ENCODE measurements at places on chromosomes 16 and 17.

DNA sequence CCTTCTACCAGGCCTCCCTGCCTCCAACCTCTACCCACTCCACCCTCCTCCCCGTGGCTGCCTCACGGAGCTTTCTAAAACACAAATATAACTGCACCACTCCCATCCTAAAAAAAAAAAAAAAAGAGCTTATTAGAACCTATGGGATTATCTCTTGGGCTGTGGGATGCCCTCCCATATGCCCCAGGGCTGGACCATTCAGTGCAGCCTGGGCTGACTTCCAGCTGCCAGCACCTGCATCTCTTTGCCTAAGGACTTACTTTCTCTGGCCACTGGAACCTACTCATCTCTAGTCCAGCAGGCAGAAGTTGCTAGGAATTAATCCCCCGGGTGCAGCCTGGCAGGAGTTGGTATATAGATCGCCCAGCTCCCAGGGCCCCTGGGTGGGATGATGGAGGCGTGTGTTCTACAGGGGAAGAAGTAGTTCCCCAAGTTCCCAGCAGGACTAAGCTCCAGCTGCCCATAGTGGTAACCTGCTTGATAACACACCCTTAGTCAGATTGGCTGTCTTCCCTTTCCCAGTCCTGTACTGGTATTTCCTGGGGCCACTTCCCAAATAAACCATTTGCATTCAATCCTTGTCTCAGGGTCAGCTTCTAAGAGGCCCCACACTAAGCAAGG is 10.3 kb downstream of the MPP3 start:
- DNase-seq, result no peak

DNA sequence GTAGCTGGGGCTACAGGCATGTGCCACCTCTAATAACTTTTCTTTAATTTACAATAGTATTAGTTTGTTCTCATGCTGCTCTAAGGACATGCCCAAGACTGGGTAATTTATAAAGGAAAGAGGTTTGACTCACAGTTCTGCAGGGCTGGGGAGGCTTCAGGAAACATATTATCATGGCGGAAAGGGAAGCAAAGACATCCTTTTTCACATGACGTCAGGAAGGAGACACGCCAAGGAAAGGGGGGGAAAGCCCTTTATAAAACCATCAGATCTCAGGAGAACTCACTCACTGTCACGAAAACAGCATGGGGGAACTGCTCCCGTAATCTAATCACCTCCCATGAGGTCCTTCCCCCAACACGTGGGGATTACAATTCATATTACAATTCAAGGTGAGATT is 18.3 kb downstream of the IL4R start:
- no peak for DNase-seq

GRCh38 chr17:58415371-58416055 is 1.8 kb downstream of the RNF43 start:
- DNase-seq, result no peak

DNA sequence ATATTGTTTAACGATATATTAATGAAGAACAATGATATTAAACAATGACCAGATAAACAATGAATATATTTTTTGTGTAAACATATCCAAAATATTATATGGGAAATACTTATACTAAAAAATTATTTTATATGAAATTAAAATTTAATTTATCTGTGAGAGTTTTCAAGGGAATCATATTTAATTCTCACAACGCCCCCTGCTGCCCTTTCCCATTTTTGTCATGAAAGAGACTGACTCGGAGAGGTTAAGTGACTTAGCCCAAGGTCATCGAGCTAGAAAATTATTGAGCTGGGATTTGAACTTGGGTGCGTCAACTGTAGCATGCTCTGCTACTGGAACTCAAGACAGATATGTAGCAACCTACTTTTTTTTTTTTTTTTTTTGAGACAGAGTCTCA is 7.2 kb upstream of the MYCBPAP start:
- DNase-seq, result no peak

DNA sequence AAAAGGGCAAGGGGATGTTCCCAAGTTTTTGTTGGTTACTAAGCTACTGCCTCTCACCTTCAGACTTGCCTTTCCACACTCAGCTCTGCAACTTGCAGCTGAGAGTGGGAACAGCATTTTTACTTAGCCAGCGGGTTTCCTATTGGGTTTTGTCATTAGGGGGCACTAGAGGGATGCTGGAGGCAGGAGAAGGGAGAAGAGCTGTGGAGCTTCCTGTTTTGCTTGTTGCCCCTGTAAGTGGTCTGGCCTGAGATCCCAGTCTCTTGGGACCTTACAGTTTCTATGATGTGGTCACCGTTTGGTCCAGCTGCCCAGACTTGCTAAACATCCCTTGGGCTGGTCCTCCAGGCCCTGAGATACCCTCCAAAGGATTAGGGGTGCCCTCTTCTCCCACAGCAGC is 209.6 kb upstream of the NLRP1 start:
- DNase-seq, result no peak

DNA sequence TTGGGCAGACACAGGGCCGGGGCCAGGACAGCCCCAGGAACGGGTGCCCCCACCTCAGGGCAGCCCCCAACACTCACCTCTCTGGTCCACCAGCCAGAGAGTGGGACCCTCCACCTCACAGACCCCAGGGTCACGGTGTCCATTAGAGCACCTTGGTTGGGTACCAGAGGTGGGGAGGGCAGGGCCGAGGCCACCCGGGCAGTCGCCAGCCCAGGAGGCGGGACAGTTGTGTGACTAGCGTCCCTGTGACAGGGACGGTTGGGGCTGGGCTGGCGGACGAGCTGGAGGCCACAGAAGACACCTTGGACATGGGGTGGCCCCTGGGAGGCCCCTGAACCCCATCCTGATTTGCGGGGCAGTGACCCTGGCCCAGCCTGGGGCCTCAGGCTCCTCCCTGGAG is 11.7 kb upstream of the C1QTNF8 start:
- DNase-seq, result no peak

GRCh38 chr17:73066148-73066884 is 26.2 kb downstream of the SLC39A11 start:
- no peak for DNase-seq

DNA sequence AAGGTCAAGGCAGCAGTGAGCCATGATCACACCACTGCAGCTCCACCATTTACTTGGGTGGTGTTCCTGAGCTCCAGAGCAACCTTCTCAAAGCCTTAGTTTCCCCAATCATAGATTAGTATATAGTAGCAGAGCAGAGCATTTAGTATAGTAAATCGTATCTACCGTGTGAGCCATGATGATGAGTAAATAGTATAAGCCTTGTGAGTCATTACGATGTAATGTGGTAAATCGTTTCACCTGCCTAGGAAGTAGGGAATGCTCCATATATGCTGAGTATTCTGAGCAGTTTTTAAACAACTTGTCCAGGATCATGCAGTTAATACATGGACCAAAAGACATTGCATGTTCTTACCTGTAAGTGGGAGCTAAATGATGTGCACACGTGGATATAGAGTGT is 66.4 kb downstream of the SCNN1B start:
- DNase-seq, result no peak

DNA sequence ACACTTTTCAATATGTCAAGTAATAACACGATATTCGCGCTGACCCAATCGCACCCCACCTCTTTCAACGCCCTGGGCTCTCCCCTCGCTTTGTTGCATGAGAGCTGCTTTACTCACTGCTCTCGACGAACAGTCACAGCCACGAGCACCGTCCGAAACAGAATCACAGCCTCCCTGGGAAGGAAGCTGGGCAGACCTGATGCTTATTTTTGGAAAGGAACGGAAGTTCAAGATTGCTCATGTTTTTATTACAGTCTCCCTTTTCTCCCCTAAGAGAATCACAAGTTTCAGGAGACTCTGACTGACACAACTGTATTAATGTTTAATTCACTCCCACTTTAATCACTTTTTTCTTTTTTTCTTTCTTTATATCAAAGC is 67.8 kb downstream of the ANKRD11 start:
- DNase-seq, result peak; percentile 21

- DNase-seq, result no peak
Measured at GRCh38 chr16:29854520-29855100, 8.4 kb downstream of the CDIPT start.

- DNase-seq, result no peak
Measured at GRCh38 chr17:78010759-78011158, 52.3 kb downstream of the TNRC6C start.

DNA sequence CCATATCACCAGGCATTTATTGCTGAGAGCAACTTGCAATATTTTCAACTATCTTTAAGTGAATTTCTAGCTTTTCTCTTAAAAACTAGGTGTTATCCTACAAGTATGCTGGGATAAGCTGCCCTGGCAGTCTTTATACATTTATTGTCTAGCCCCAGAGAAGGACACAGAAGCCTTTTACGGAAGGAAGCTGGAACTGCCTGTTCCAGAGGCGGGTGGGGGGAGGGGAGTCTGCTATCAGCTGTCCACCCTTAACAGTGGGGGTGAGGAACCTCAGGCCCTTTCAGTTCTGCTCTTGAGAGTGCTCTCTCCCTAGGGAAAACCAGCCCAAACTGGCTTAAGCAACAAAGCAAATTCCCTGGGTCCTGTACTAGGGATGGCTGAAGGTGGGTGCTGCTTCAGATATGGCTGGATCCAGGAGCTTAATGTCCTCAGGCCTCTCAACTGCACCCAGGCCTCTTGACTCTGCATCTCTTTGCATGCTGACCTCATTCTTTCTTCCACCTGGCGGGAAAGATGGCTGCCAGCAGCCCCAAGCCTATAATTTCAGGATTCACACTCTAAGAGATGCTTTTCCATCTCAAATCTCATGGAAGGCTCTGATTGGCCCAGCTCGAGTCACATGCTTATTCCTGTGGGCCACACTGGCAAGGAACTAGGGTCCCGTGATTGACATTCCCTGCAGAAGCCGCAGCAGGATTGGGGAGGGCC is 16.6 kb downstream of the NAGPA start:
- no peak for DNase-seq

- no peak for DNase-seq
Measured at GRCh38 chr17:78163881-78164747, 4.3 kb upstream of the SYNGR2 start.

DNA sequence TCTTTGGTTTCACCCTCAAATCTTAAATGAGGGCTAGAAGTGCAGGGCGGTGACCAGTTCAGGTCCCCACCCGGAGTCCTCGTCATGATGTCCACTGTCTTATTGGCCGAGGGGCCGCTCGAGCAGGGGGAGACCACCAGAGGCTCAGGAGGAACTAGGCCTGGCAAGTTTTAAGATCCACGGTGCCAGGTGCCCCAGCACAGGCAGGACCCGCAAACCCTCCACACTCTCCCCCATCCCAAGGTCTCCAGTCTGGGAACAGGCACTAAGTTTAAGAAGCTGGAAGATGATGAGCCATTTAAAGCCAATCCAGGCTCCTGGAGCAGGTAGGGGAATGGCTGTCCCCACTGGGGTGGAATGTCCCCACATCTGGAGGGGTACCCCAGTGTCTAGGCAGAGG is 4.1 kb downstream of the DLX3 start:
- no peak for DNase-seq

- DNase-seq, result no peak
Measured at GRCh38 chr16:82807311-82807710, 180.5 kb downstream of the CDH13 start.

DNA sequence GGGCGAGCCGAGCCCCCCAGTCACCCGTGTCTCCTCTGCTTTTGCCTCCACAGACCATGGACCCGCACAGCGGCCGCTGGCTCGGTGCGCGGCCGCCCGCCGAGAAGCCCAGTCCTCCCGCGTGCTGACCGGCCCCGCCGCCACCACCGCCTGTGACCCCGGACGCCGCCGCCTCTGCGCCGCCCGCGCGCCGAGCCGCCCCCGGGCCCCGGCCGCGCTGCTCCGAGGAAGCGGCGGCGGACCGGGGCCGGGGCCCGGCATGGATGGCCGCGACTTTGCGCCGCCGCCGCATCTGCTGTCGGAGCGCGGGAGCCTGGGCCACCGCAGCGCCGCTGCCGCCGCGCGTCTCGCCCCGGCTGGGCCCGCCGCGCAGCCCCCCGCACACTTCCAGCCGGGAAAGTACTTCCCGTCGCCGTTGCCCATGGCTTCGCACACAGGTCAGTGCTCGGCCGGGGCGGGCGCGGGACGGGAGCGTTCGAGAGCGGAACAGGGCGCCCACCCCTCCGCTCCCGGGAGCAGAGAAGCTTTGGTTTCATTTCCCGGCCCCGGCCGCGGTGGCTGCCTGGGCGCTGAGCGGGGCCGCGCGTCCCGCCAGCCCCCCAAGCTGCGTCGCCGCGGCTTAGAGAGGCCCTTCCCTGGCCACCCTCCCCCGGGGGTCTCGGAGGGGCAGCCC is 4.4 kb downstream of the BAHCC1 start:
- no peak for DNase-seq

- no peak for DNase-seq
Measured at GRCh38 chr17:50944902-50945720, 79.0 kb upstream of the TOB1 start.

- peak; percentile 81 for DNase-seq
Measured at GRCh38 chr17:78360371-78361224, 721 bp upstream of the SOCS3 start.

DNA sequence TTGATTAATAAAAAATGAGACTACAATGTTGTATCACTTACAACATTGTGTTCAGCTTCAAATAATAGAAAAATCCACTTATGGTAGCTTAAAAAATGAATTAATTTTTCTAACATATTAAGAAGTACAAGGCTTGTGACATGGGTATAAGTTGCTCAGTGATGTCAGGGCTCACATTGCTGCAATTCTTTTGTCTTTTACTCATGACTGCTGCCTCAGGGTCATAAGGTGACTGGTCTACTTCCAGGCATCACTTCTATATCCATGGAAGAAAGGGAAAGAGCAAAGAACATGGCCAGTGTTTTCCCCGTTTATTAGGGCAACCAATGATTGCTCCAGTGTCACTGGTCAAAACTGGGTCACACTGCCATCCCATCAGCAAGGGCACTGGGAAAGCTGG is 295.3 kb downstream of the MAP2K4 start:
- no peak for DNase-seq

GRCh38 chr17:17026163-17026562 is 16.1 kb upstream of the MPRIP start:
- no peak for DNase-seq

DNA sequence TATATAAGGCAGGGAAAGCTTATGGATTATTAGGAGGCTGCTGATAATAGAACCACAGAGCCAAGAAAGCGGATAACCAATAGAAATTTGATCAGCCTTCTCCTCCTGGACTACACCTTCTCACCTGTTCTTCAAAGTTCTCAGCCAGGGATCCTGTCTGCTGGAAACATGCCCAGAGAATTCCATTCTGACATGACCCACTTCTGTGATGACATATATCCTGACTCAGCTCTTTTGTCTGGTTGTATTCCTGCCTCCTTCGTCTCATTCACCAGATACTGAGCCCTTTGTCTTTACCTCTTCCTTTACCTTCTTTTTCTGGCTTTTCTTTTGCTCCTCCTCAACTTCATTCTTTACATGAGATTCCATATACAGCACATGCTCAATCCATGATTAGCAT is 576.1 kb downstream of the CDH11 start:
- DNase-seq, result no peak
